ENCODE measurements at places on chromosomes 5 and 9.

GRCh38 chr9:125656560-125656959 lies 50.4 kb downstream of the MAPKAP1 start:
- no peak for DNase-seq

GRCh38 chr9:90053027-90053426 lies 448.2 kb downstream of the GADD45G start:
- no peak for DNase-seq

DNA sequence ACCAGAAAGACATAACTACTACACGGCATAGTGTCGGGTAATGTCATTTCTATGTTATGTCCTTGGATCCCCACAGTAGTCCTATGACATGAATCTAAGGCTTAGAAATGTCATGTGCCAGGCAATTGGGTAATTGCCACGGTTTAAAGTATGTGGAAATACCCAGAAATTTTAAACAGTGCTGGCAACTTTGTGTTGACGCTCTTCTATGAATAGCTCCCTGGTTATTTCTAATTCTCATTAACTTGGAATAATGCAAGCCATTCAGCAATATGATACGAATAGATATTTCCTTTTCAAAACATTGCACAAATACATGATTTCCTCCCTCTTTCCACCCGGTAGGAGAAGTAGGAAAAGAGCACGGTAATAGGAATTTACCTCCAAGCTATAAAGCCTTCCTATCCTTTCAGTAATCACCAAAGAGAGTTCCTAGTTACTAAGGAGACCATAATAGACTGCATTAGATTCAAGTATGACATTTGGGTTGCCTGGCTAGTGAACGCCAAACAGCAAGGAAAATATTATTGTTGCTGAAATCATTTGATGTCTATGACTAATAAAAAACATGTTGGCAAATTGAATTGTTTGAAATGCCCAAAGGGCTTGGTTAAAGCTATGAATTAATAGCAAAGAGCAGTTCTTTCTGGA lies 168.4 kb downstream of the CCDC192 start:
- DNase-seq, result no peak

- peak; percentile 60 for DNase-seq
These were observed 24.2 kb downstream of the C9orf50 start for GRCh38 chr9:129596541-129597331.

DNA sequence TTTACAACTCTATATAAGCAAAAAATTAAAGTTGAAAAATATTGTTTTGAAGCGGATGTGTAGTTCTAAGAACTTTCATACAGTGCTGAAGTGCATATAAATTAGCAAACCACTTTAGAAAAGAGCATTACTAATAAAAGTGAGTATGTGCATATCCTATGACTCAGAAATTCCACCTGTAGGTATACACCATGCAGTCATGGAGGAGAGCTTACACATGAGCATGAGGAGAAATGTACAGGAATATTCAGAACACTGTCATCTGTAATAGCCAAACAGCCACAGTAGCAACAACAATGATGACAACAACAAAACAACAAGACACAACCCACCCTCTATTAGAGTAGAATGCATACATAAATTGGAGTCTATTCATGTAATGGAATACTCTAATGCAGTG lies 138.2 kb upstream of the ARRDC3 start:
- no peak for DNase-seq

DNA sequence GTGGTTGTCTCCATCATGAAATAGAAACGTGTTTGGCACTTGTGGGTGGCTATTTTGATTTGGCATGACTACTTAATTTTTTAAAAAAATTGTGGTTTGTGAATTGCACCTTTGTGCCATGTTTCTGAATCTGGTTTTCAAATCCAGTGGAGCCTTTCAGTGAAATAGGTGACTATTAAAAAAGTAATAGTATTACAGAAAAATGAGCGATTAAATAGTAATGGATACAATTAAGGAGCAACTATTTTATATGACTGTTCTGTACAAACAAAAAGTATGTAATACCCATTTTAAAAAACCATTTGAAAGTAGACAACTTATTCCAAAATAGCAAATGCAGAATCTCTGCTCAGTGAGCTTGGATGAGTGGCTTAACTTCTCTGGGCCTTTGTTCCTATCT lies 3.0 kb downstream of the SOWAHA start:
- DNase-seq, result no peak

DNA sequence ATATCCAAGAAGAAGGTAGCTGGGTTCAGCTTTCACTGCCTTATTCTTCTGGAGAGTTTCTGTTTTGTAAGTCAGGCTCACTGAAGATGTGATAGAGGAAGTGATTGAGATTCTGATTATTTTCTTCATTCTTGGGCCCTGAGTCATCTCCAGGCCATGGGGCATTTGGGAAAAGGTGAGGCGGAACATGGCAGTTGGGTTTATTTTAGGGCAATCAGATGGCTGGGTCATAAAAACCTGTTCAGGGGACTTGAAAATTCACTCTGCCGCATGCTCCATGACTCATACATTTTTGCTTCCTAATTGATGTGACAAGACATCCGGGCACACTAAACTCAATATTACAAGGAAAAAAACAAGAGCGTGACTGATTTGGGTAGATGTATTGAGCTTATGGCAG lies 265.7 kb upstream of the KLF4 start:
- DNase-seq, result no peak

GRCh38 chr9:96084331-96084734 lies 208.8 kb downstream of the ERCC6L2 start:
- DNase-seq, result peak; percentile 57

- no peak for DNase-seq
These were observed 36.7 kb downstream of the HRH2 start for GRCh38 chr5:175694371-175695160.

DNA sequence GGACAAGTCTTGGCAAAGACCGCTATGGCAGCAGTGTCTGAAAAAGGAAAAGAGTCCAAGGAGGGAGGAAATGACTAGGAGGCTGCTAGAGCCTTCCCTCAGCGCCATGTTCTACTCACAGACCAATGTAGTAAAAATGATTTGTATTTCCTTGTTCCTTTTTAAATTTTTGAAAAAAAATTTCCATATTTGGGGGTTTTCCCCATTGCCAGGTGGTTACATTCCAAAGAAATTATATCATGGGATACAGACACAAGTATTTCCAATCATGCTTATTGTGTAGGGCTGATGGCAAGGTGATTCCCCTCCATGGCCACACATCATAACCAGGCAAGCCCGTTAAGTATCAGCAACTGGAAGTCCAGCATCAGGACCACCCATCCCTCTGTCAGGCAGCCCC lies 138.2 kb downstream of the PIP5K1B start:
- DNase-seq, result no peak

DNA sequence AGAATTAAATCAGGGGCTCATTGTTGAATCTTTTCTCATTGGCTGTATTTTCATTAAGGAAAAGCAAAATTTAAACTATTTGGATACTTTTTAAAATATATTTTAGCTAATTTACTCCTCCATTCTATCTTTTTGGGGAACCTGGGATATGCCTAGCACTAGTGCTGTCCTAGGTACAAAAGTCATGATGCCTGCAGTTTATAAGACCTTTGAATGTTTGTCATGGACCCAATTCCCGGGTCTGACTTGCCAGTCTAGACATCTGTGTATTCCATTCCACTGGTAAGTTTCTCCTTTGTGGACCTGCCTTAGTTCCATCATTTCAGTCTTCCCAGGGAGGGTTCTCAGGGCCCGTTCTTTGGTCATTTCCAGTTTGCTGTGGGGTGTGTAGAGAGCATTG lies 63.0 kb downstream of the WWC1 start:
- DNase-seq, result no peak

DNA sequence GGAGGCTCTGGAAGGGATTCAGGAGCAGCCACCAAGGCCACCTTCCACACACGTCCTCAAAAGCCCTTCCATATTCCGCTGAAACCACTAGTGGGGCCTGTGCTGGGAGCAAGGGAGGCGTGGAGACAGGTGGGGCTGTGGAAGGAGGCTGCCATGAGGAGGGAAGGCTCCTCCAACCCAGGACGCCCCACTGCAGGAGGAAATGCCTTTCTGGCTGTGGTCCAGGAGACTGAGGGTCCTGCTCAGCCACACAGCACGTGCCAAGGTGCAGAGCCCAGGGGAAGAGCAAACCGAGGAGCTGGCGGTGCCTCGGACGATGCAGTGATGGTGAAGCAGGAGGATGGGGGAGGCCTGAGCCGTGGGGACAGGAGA lies 49.5 kb downstream of the ADAMTS2 start:
- peak; percentile 18 for DNase-seq

- DNase-seq, result no peak
These were observed 45.9 kb upstream of the APC start for GRCh38 chr5:112691758-112692157.

DNA sequence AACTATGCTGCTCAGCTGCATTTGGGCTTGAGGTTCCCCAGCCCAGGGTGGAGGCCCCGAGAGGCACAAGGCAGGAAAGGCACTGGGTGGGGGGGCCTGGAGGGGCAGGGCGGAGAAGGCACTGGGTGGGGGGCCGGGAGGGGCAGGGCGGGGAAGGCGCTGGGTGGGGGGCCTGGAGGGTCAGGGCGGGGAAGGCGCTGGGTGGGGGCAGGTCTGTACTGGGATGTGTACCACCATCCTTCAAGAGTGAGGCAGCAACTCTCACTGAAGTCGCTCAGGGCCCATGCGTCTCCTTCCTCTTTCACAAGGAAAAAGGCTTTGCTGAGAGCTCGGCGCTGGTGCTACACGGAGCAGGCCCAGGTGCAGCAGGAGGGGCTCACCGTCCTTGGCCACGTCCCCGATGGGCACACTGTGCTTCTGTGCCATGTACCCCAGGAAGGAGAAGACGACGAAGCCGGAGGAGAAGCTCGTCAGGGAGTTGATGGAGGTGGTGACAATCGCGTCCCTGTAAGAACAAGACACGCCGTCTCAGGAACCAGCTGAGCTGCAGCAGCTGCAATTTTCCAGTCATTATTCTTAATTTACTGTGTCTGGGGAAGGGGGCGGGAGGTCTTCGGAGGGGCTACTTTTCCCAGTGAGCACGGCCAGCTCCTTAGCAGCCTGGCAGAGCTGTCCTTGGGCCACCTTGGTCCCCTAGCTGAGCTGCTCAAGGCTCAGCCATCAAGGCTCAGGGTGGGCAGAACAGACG lies 30.8 kb downstream of the SLC6A3 start:
- no peak for DNase-seq

DNA sequence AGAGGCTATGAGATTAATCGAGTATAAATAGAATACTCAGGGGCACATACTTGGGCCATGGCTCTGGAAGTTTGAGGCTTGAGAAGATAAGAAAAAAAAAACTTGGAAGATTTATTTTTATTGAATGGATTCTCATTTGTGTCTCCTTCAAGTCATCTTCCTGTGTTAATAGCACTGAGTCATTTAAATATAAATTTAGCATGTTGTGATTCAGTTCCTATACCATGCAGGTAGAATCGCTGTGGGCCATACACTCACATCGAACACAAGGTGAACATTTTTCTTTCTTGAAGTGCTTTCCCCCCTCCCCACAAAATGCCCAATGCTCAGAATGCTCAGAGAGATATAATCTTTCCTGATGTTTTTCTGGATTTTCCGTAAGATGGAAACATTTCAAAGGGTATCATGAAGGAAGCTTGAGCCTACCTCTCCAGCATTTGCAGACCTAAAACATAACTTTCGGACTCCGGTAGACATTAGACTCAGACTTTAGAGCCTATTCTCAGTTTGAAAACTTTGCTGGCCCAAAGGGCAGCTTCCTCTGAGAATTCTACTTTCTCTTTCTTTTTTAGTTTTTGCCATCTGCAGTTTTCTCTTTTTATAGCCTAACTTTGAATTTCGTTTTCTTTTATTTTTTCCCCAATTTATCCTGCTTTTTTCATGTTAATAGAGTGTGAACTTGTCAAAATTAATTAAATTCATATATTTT lies 737.6 kb upstream of the NUDT12 start:
- no peak for DNase-seq

DNA sequence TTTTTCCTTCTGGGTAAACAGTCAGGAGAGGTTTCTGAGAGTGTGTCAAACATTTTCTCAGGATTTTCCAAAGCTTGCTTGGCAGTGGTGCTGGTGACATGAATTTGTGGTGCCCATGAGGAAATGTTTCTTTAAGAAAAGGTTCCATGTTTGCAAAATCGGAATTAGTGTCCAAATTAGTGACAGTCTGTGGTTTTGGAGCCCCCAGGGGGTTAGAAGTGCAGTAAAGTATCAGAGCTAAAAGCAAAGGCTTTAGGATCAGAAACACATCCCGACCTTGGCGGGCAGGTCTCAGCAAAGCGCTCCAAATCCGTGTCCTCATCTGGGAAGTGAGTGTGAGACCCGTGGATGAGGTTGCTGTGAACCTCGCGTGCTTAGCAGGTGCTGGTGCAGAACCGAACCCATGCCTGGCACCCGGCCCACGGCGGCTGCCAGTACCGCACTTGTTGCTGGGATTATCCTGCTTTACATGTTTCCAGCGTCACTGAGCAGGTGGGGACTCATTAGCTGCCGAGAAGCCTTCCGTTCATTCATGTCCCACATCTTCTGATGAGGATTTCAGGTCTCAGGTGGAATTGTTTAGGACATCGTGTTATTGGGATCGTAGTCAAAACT lies 70.8 kb upstream of the COL5A1 start:
- peak; percentile 64 for DNase-seq

DNA sequence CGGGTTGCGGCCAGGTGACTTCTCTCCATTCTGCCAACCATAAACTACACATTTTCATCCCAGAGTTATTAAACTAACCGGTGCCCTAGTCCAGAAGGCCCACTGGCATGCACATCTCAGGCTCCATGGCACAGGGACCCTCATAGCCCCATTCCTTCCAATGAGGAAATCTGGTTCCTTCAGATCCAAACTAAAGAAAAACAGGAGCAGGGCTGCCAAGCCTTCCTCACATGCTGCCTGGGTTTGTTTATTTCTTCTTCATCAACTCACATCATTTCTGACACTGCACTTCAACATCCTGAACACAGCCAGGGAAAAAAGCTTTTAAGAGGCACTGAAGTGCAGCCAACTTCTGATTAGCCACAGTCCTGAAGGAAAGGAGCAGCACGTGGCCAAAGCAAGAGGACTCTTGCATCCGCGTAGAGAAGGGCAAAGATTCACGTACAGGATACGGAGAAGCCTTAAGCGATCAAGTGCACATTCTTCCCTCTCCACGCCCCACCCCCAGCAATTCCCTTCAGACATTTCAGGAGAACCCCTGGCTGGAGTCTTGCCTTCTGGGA lies 22.5 kb downstream of the LHFPL2 start:
- DNase-seq, result no peak

DNA sequence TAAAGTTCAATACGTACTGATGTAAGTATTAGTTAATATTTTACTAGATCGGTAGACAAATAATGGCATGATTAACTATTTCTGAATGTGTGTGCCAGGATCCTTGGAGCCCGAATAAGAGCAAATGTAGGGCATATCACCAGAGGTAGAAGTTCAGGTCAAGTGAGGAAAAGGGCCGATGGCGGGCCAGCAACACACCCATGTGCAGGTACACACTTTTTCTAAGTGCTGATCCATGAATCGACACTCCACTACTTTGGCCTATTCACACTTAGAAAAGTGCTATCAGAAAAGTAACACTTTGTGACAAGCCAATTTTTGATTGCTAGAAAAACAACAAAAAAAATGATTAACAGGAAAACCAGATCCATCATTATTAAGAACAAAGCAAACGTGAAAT lies 150.3 kb downstream of the AUH start:
- no peak for DNase-seq

DNA sequence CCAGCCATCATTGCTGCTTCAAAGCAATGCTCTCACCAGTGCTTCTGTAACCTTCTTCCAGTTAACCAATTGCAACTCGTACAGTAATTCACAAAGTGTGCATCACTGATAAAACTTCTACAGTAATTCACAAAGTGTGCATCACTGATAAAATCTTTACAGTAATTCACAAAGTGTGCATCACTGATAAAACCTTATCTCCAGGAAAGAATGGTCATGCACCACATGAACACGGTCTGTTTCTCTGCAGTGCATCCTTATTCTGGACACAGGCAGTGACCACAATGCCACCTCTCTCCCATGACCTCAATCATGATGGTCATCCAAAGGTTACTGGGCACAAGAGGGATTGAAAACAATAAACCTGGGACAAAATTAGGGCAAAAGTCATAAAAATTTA lies 153.6 kb downstream of the TSSK1B start:
- no peak for DNase-seq

Data from femur (tissue), 1 donor.